Ovary (tissue), 10 donors: ENCODE measurements at places on chromosomes 12 and 14. TPM values are rescaled to one million over a fixed set of nuclear protein-coding genes. Genes with fewer than 3 reads are reported as not detected.
A peak's percentile ranks its signal among the peaks of the same experiment; 100 is the strongest.

DNA sequence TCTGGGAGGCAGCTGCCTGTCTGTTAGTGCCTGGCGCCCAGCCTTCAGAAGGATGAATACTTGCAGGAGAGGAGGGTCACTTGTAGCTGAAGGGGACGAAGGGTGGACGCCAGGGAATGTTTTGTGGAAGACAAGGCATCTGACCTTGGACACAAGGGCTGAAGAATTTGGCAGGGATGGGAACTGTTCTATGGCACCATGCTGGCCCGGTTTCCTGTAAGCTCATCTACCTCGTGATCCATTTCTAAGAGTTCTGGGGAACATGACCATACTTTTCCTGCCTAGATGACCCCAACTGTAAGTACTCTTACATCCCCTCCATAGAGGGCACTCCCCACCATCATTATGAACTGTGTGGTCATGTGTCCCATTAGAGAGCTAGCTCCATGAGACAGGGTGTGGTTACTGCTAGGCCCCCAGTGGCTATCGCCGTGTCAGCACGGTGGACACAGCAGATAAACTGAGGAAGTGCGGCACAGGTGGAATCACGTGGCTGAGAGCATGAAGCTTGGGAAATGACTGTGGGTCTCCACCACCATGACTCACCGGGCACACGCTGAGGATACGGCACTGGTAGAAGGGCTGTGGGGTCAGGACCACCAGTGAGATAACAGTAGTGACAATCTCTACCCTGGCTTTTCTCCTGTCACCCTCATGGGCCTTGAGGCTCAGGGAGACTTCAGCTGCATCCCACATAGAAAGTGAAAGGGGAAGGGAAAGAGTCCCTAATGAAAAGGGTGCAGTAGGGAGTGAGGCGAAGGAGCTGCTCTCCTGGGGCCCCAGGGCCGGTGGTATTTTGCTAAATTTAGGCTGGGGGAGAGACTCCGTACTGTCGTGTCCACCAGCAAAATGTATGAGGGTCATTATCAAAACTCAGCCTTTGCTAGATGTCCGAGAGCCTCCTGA, 252.6 kb downstream of the FOXN3 start:
- no peak for DNase-seq

DNA sequence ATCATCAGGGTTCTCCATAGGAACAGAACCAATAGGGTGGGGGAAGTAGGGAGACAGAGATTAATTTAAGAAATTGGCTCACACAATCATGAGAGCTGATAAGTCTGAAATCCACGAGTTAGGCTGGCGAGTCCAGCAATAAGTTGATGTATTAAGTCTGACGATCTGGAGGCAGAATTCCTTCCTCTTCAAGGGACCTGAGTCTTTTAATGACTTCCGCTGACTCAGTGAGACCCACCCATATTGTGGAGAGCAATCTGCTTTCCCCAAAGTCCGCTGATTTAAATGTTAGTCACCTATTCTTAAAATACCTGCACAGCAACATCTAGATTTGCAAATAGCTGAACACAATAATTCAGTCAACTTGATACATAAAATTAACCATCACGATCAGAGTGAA, 97.8 kb downstream of the SPTSSA start:
- DNase-seq, result no peak

DNA sequence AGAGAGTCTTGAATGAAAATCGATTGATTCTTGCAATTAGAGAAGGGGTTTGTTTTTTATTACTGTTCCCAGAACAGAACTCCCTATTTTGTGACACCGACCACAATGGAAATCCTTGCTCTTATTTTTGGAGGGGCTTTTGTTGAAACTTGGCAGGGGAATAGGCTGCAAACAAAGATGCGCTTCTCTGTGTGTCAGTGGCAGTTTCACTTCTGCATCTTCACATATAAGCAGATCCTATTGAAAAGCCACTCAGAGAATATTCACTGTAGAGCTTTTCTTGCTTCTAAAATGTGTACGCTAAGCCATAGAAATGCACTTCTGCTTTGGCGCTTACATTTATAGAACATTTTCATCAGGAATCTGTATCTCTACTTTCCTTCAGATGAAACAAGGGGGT, 1822.4 kb upstream of the SEL1L start:
- DNase-seq, result no peak

The ACOT2 gene
- total RNA-seq, result 19.3 TPM

- DNase-seq, result no peak
These were observed 6.0 kb upstream of the ABCD4 start for GRCh38 chr14:74308695-74309094.

DNA sequence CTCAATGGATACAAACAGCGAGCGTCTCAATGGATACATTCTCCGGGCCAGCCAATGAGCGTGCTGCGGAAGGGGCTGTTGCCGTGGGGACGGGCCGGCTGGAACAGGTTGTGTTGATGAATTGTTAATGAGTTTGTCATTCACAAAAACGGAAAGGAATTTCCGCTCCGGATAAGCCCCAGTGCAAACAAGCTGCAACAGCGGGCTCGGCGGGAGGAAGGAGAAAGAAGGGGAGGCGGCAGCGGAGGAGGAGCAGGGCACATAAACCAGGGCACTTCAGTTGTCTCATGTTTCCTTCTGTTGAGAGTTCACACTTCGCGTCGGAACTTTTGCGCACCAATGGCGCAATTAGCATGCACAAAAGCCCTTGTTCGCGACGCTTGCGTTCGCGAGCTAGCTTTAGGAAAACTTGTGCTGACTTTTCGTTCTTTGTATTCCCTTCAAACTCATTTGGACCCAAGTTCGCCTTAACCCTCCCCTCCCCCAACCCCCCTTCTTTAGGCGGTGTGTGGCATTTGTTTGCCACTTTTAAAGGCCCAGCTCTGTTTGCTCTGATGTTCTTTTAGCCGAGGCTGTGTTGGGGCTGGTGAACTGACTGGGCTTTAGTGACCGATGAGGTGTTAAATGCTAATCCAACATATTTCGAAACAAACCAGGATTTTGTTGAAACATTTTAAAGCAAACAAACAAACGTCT, at the start of gene DUSP6:
DUSP6 (minus strand) TSS at position 10 of the 696 bp plus-strand sequence. CDS start 462 bp downstream, outside the sequence.
- peak; percentile 66 for DNase-seq

DNA sequence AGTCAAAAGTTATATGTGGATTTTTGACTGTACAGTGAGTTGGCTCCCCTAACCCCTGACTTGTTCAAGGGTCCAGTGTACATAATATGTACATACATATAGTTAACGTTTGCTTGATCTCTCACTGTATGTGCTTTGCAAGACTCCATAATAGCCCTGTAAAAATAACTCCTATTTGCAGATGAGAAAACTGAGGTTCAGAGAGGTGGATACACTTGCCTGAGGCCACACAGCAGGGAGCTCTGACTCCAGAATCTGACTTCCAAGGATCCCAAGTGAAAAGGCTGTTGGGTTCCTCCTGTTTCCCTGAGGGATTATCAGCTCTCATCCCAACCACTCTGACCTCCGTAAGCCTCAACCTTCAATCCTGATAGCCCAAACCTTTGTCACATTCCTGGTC, 41.7 kb downstream of the CMKLR1 start:
- DNase-seq, result no peak

- DNase-seq, result peak; percentile 82
These were observed 2.6 kb downstream of the ITPK1 start for GRCh38 chr14:93112891-93113677.
